ENCODE measurements at places on chromosomes 12 and 14. TPM values are rescaled to one million over a fixed set of nuclear protein-coding genes. Genes with fewer than 3 reads are reported as not detected.

DNA sequence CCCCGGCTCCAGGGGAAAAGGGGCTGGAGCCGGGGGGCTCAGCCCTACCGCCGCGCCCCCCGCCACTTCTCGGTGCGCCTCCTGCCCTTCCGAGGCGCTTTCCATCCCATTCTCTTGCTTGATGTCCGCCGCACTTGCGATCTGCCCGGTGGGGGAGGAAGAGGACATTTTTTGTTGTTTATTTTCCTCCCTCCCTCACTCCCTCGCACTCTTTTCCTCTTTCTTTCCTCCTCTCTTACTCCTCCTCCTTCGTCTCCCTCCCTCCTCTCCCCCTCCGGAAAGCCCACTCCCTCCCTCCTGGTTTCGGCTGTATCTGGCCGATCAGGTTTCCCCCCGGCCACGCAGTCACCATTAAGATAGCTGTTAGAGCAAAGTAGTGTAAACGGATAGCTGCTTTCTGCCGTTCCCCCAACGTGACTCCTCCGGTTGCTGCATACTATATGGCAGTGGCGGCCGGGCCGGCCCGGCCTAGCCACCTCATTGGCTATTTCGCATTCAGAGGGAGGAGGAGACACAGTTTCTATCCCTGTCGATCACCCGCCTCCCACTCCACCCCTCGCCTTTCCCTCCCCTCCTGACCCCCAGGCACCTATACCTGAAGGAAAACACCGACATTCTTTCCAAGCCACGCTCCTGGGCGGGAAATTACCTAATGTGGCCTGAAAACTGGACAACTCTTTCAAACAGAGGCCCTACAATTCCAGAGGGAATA lies at the start of gene SIX4:
Gene SIX4 (minus strand): TSS at position 445 of the 712 bp plus-strand sequence. CDS start 277 bp downstream, at position 168.
- DNase-seq = peak; percentile 80

- DNase-seq = no peak
Observed at GRCh38 chr14:50310445-50310844, 1.6 kb downstream of the L2HGDH start.

Gene ZNF891
- total RNA-seq = 3.5 TPM

DNA sequence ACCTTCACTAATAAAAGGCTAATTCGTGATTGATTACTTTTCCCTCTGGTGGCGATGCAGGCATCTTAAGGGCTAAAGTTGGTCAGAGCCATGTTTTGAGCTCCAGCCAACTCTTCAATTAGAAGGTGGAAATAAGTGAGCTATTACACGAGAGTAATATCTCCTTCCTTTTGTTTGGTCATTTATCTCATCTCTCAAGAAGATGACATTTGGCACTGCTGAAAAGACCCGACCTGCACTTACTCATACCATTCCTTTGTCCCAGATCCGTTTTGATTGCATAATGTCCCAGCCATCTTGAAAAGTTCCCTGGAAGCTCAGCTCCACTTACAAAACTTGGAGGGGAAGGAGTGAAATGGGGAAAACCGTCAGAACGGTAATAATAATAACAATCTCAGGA lies 316.2 kb downstream of the VRK1 start:
- no peak for DNase-seq

Gene PAPOLA
- total RNA-seq = 207 TPM

Gene CARMIL3
- total RNA-seq = 1.3 TPM

DNA sequence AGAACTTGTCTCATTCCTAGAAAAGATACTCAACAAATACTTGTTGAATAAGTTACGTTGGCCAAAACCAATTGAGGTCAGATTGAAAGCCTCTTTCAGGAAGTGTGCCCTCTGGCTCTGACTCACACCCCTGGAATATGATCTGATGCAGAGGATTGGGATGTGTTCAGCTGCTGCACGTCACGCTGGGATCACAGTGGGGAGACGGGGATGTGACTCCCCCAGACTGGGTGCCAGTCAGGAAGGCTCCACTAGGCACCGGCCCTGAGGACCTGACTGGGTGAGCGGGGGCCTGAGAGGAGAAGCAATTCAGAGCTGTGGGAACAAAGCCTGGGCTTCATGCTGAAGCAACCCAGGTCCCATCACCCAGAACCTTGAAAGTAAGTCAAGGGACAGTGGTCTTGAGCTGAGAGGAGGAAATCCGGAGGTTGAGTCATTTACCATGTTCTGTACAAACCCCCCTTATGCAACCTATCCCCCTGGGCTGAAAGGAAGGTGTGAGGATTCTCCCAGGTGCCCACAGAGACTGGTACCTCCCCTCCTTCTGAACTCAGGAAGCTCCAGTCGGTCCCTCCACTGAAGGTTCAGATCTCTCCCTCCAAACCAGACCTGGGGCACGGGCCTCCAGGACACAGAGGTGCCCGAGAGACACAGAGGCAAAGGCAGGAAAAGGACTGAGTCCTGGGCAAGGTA lies 3.9 kb downstream of the CEBPE start:
- DNase-seq = no peak

- DNase-seq = no peak
Observed at GRCh38 chr12:68206446-68206845, 19.2 kb downstream of the IL26 start.

- no peak for DNase-seq
Observed at GRCh38 chr12:72901685-72902084, 629.5 kb downstream of the TRHDE start.

Gene REP15
- 1.2 TPM for total RNA-seq

Gene GUCY2C
- total RNA-seq = not detected

Gene EFS
- 25.7 TPM for total RNA-seq

Gene TUBA1C
- total RNA-seq = 201 TPM

GRCh38 chr12:125189015-125189414 lies 123.8 kb downstream of the AACS start:
- no peak for DNase-seq
